ENCODE measurements at places on chromosomes 3 and 15.

- no peak for DNase-seq
These were observed 175.9 kb downstream of the CNTN4 start for GRCh38 chr3:2274526-2274925.

DNA sequence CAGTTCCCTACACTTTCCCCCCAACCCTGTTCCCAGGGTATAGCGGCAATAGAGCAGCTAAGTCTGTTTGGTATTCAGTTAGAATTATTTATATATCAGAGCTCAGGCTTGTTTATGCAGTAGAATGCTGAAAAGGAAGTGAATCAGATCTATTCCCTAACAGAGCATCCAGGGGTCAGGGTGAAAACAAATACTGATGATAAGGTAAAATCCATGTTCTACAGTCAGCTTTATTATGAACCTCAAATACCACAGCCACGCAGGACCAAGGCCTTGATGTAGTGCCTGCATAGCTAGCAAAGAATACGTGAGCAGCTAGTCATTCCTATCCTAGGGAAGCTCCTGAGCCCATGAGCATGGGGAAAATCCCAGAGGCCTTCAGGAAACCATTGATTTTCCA, 229.7 kb upstream of the ICE2 start:
- no peak for DNase-seq

GRCh38 chr15:71248386-71248785, 133.1 kb downstream of the THSD4 start:
- no peak for DNase-seq

- DNase-seq = no peak
These were observed 85.5 kb downstream of the VPS13C start for GRCh38 chr15:61974759-61975158.

- DNase-seq = no peak
These were observed 21.8 kb downstream of the SI start for GRCh38 chr3:165056510-165056909.

DNA sequence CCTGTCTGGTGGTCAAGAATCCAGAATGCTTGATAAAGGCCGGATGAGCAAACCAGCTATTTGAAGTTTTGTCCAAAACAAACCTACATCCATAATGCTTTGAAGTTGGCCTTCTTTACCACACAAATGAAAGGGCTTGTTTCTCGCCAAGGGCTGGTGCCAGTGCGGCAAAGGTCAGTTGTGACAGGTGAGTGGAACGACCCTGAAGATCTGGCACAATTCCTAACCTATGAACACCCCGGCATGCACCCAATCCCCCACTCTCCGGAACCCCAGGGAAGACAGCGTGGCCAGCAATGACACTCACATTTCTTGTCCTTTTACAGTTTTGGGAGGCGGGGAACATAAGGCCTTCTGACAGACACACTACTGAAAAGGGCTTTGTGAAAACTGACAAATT, 90.6 kb downstream of the ATP10A start:
- no peak for DNase-seq

DNA sequence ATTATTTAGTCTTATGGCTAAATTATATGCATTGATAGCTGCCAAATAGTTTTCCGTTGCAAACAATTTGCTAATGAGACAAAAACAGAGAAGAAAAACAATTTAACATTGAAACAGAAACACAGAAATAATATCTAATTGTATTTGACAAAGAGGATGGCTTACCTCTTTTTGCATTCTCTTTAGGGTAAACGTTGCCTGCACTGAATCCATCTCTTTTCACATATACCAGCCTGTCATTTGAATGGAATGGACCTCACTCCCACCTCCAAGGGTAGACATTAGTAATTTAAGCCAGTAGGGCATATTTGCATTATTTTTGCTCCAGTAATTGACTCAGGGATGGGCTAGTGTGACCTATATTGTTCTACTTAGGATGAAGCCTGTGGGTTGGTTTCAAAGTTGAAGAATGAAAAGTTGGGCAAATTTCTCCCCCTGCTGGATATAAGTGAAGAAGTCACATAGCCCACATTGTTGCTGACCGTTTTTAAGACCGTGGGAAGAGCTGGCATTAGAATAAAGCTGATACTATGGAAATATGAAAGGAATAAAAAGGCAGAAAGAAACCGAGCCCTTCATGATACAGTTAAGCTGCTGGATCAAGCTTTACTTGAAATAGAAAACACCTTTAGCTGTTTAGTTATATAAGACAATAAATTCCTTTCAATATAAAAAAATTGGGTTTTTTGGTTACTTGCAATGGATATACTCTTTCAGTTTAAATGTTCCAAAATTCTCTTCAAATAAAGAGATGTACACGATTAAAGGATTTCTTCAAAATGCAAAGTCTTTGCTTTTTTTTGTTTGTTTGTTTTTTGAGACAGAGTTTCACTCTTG, 26.9 kb downstream of the PIERCE2 start:
- no peak for DNase-seq

- no peak for DNase-seq
These were observed 23.0 kb upstream of the FURIN start for GRCh38 chr15:90845201-90845949.

- no peak for DNase-seq
These were observed 192.9 kb upstream of the EIF1B start for GRCh38 chr3:40116478-40117177.

DNA sequence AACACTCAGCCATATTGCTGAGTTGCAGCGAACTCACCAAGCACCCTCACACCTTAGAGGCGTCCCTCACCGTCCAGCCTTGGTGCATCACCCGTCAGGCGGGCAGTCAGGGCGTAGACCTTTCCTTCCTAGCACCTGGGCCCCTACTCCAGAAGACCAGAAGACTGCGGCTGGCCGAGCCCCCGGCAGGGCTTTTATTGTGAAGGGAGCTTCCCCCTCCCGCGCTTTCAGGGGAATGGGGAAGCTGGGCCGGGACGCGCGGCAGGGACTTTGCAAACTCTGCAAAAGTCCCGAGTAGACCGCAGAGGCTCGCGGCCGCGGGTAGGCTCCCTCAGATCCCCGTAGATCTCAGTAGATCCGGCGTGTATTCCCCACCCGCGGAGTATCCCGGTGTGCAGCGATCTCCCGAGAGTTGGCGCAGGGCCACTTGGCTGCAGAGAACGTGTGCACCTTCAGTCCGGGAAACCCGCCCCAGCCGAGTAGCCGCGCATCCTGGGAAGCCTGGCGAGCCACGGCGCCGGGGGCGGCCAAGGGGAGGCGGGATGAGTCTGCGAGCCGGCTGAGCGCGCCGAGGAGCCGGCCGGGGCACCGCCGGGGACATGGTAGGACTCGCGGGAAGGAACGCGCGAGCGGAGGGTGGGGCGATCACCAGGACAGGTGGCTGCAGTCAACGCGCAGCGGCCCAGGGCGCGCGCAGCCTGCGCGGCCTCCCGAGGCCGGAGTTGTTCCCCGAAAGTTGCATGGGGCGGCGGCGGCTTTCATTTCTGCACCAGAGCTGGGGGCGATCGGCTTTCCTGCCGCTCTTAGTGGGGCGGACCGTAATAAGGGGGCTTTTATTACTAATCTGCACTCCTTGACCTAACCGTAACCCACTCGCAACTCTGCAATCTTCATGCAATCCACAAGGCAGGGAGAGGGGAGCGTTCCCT, at the start of gene GASK1A:
Gene GASK1A (plus strand): TSS at position 268 of the 929 bp plus-strand sequence. CDS start 332 bp downstream, at position 600.
- peak; percentile 53 for DNase-seq

- DNase-seq = peak; percentile 76
These were observed 13.2 kb upstream of the ADPGK start for GRCh38 chr15:72796515-72797337.

- no peak for DNase-seq
These were observed 34.4 kb upstream of the CASR start for GRCh38 chr3:122148941-122149627.

GRCh38 chr3:148146947-148147826, 550.5 kb upstream of the AGTR1 start:
- no peak for DNase-seq

GRCh38 chr3:58494107-58494506, 2.2 kb downstream of the KCTD6 start:
- no peak for DNase-seq

DNA sequence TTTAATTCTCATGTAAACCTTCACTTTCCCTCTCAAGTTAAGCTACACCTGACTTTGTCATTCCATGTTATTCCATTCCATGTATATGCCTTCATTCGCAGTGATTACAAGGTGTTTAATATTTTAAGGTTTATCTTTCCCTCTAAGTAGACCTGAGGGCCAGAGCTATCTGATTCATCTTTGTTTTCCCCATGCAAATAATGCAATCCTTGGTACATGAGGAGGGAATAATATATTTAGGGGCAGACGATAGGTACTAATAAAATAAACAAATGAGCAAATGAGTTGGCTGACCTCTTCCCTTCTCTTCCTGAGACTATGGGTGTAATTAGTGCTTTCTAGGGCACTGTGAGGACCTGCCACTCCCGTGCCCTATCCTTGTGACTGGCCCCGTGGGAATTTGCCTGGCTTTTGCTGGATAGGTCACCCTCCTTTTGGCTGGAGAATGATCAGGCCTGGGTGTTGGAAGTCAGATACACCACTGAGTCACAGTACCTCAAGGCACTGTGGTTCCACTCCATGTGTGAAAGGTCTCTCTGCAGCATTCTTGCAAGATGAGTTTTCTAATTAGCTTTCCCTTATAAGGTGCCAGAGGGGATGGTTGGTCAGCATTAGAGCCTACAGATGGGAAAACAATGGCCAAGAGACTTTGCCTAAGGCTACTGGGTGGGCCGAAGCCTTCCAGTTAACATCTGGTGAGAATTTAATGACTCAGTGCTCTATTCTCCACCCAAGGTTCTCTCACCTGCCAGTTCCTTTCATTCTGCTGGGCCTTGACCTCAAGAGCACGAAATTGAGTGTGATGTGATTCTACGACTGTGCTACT, 183.2 kb downstream of the P3H2 start:
- no peak for DNase-seq

GRCh38 chr3:14274612-14274936, 96.0 kb downstream of the LSM3 start:
- DNase-seq = no peak

- DNase-seq = no peak
These were observed 20.4 kb upstream of the LAMP3 start for GRCh38 chr3:183182732-183183610.

DNA sequence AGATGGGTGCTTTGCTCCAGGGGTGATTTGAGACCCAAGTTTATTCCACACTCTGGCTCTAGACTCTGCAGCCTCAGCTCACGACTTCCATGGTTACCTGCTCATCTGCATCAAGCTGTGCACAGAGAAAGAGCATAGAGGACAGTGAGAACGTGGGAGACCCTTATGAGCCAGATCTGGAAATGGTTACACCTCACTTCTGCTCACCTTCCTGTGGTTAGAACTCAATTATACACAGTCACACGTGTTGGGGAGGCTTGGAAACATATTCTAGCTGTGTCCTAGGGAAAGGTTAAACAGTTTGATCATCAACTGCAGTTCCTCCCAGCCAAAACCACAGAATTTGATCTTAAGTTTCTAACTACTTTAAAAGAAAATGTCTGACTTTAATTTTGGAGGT, 1.8 kb downstream of the FETUB start:
- DNase-seq = no peak

- no peak for DNase-seq
These were observed 51.1 kb downstream of the SERP1 start for GRCh38 chr3:150495149-150495548.

DNA sequence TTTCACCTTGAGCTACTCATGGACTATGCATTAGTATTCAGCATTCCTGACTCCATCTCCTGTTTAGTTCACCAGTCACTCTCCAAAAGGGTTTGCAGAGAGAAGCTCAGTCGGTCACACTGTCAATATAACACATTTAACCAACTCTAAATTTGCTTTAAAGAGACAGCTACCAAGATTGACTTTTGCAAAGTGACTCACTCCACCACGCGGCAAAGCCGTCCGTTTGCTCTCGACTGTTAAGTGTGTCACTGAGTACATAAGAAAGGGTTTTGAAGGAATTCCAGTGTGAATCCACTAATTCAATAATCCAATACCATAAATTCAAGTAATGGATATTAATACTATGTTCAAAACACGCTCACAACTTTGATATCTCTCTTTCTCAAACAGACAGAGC, 1006.7 kb upstream of the NR2F2 start:
- no peak for DNase-seq

- peak; percentile 72 for DNase-seq
These were observed 1.2 kb downstream of the KLF13 start for GRCh38 chr15:31327669-31328427.

GRCh38 chr15:67062369-67062985, 2.9 kb upstream of the SMAD3 start:
- DNase-seq = no peak

- peak; percentile 81 for DNase-seq
These were observed 27.0 kb downstream of the HMCES start for GRCh38 chr3:129305592-129306091.

DNA sequence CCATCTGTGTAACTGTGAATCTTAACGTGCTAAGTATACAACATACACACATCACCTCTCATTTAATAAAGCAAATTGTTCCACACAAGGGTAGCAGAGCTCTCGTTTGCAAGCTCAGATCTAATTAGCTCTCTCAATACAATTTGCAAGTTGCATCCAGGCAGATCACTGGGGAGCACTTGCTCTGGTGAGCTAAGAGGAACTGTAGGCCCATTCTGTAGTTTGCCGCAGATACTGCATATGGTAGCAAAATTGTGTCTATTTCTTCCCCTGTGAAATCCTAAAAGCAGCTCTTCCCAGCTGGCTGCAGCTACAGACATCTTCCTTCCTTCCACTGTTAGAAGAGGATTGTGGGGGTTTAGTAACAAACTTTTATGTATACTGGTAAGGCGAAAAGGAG, 288.7 kb upstream of the ADAMTS9 start:
- no peak for DNase-seq

- DNase-seq = no peak
These were observed 27.6 kb downstream of the MEX3B start for GRCh38 chr15:82018201-82018600.

DNA sequence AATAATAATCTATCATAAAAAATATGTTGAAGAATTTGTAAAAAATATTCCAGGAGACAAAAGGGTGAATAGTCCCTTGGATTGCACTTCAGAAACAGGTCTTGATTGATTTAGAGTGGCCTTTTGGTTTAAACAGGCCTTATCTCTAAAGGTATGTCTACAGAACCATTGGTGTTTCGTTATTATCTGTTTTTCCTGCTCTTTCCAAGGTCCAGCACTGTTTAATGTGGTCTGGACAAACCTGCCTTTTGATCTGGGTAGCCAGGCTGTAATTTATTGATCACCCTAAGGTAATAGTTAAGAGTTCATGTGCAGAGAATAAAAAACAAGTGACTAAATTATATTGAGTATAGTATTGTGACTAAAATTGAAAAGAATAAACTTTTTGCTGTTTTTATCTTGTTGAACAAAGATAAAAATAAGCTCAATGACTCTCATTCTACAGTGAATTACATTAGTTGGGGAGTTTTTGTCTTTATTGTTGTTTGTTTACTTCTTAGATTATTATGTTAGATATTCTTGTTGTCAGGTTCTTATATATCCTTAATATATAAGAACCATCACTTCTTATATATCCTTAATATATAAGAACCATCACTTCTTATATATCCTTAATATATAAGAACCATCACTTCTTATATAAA, 25.1 kb downstream of the SLC2A2 start:
- no peak for DNase-seq

GRCh38 chr15:70376929-70377691, 279.4 kb upstream of the TLE3 start:
- no peak for DNase-seq

- no peak for DNase-seq
These were observed 248.5 kb downstream of the TLE3 start for GRCh38 chr15:69849232-69849610.

- no peak for DNase-seq
These were observed 335.9 kb downstream of the THSD4 start for GRCh38 chr15:71451130-71451529.
